ENCODE measurements at places on chromosomes 3 and 15.

DNA sequence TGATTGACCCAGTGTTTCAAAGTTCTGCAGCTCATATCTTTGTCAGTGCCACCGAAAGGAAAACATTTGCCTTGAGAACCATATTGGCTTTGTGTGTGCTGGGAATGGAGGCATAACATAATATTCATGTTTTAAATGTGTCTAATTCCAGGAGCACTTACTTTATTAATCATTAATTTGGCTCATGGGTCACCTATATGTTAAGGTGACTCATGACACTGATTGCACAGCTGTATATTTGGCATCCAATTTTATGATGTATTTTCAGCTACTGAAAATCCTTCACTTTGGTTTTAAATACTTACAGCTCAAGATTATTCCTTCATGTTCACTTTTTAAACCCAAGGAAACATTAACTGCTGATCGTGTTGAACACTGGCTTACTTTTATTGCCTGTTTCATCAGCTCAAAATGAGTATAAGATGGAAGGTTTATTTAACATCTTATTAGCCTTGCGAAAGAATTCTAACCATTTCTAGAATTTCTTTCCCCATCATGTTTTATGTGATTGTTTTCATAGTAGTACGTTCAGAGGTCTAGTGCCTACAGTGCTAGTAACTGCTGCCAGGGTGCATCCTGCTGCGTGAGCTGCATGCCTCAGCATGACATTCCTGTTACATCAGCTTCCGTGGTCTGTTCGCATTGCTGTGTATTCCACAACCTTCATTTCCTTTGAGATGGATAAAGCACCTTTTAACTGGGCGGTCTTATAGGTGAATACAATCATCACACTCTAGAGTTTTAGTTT lies 63.7 kb downstream of the LRCH3 start:
- DNase-seq = no peak

DNA sequence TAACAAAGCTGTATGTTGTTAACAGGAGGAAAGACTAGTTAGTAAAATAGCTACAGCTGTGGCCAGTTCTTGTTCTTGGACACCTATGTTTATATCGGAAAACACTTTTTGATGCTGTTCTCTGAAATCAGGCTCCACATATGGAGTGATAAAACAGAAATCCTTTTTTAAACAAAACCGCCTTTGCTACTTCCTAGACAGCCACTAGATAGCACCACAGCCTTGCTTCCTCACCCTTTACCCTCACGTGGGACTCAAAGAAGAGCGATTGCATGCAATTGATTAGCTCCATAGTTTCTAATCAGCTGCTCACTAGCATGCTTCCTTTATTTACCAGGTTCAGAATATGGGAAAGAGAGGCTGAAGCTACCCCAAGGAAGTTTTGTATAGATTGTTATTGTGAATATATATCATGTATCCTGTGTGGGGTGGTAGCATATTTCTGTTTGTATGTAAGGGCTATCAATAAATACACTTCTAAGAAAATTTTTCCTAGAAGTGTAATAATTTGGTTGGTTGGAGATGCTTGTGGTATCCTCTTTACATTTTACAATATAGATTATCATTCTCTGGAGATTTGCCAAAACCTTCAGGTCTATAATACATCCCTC lies 4.3 kb upstream of the MTFMT start:
- no peak for DNase-seq

DNA sequence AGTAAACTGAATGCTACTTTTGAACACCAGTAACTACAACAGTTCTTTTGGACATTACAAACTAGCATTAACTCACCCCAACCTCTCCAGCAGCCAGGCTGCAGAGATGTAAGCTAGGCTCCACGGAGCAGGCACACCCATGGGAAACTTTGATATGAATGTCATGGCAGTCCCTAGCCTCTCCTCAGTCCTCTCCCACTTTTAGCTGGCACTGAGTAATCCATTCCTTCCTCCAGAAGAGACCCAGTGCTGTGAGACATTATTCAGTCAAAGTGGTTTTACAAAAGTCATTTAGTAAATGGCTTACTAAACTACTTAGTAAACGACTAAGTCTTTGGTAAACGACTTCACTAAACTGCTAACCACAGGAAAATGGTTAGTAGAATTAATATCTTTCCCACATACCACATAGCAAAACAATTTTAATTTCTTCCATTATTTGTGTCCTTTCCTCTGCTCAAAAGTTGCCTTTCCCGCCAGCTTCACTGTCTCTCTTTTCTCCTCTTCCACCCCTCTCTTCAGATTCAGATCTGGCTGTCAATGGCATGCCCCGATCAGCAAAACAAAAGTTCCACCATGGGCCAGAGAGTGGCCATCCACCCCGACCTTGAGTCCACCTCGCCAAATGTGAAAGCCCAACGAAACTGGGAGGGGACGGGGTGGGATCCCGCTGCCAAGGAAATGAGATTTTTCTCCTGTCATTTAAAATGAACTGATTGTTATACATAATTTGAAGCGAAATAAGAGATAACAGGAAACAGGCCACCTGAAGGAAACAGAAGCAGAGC lies 67.5 kb upstream of the TJP1 start:
- no peak for DNase-seq

GRCh38 chr3:130849091-130849552 lies 44.8 kb upstream of the ATP2C1 start:
- DNase-seq = peak; percentile 84

DNA sequence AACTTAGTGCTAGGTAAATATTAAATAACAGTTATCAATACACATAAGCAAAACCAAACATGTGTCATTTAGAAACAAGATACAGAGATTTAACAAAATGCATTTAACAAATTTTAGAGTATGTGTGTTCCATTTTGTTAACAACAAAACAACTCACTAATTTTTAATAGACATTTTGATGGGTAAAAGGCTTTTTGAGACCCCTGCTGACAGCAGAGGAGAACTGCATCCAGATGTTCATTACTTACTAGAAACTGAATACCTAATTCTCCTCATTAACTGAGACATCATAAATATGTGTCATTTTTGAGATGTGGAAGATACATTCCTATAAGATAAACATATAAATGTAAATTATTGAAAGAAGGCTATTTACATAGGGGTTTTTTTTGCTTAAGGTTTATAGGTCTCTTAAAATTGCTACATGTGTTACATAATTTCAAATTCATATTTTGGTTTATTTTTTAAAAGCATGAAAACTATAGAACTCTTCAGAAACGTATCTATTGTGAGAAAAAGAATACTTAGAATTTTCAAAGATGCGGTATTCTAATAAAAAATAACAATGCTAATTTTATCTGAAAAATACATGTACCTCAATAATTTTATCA lies 1009.8 kb downstream of the TUSC7 start:
- DNase-seq = peak; percentile 29

- no peak for DNase-seq
Observed at GRCh38 chr3:62503516-62503915, 130.2 kb upstream of the FEZF2 start.

GRCh38 chr3:63824309-63824708 lies 5.2 kb downstream of the C3orf49 start:
- no peak for DNase-seq

Data from DMS153 (cell line).